CD4-positive, alpha-beta T cell treated with Interferon alpha-2 for 1 hour (primary cell): ENCODE measurements at places on chromosomes 7 and 10.

- DNase-seq = no peak
These were observed 1187.9 kb downstream of the XPNPEP1 start for GRCh38 chr10:108735380-108735779.

- DNase-seq = no peak
These were observed 26.9 kb downstream of the PPP1R3C start for GRCh38 chr10:91605968-91606367.

DNA sequence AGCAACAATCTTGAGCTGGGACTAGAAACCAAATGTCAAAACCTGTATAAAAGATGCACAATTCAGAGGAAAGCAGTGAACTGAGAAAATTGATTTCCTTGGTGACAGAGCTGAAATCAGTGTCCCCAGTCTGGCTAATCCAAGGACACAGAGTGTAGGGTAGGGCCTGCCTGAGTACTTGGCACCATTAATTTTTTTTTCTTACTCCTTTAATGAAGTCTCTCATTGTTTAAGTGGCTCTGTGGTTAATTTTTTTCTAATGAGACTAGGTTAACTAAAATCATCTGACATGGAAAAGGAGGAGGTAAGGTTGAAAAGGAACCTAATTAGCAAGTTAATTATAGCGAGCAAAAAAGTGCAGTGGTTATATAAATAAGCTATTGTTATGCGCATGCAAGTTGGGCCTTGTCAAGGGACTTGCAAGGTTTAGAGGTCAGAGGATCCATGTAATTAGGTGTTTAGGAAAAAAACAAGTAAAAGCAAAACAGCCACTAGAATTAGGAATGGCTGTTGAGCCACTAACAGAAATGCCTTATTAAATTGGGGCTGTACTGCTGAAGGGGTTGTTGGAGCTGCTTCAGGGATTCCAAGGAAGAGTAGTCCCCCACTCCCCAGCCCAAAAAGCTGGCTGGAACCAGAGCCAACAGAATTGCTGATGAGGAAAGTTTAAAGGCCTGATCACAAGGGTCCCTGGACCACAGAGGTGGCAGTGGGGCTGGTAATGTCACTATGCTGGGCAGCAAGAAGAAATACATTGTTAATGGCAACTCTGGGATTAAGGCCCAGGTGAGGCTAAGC, 58.9 kb upstream of the STRIP2 start:
- DNase-seq = no peak

DNA sequence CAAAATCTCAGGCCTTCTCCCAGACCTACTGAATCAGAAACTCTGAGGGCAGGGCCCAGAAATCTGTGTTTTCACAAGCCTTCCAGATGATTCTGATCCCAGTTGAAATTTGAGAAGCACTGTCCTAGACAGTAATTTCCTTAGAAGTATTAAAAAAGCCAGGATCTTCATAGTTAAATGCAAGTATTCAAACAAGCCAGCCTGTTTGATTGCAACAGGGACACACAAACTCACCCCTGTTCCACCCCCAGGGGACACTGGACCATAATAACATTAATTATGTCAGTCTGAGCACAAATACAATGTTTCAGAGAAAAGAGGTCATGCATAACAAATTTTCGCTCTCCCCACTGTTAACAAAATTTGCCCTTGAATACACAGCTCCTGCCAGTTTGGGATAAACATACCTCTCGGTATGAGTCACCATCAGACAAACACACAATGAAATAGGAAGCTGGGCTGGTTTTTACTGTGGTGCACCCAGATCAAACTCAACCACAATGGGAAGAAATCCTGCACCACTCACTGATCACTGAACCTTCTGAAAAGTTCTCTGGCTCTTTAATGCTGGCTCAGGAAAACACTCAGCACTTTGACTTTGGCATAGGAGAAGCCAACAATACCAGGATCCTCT, 34.3 kb downstream of the ABLIM1 start:
- no peak for DNase-seq

GRCh38 chr10:102729029-102730026, 14.4 kb upstream of the WBP1L start:
- peak; percentile 60 for DNase-seq
